ENCODE measurements at places on chromosomes 1 and 21.

- no peak for DNase-seq
These were observed 271.0 kb downstream of the DSCAM start for GRCh38 chr21:40575976-40576375.

DNA sequence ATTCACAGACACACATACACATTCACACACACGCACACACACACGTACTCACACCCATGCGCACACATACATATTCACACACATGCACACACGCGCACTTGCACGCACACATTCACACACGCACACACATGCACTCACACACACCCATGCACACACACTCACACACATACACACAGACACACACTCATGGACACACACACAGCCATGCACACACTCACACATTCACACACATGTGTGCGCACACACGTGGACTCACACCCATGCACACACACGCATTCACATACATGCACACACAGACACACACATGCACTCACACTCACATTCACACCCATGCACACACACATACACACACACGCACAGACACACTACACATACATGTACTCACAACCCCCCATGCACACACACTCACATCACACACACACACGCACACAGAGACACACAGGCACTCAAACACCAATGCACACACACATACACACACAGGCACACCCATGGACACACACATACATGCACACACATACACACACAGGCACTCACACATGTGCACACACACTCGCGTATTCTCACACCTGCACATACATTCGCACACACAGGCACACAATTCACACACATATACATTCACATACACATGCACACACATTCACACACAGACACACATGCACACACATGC, 589.1 kb downstream of the PTPRU start:
- no peak for DNase-seq

- no peak for DNase-seq
These were observed 93.3 kb downstream of the SPSB1 start for GRCh38 chr1:9385801-9386573.

DNA sequence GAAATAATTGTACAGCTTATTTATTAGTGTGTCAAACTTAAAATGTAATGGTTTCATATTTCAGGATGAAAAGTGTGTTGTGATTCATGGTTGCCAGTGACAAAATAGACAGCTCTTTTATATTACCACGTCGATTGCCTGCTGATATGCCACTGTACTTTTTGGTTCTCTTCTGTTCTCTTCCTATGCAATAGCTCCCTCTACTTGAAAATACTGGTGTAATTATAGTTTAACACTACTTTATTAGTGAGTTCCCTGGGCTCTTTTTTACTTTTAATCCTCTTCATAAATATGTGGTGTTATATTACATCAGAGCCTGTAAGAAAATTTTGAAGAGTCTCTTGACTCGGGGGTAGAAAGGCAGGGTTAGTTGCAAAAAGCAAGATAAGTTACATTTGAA, 111.3 kb downstream of the PATJ start:
- DNase-seq = no peak

GRCh38 chr1:95197616-95198252, 36.3 kb upstream of the RWDD3 start:
- no peak for DNase-seq

GRCh38 chr1:225258811-225259210, 169.0 kb downstream of the LBR start:
- no peak for DNase-seq

DNA sequence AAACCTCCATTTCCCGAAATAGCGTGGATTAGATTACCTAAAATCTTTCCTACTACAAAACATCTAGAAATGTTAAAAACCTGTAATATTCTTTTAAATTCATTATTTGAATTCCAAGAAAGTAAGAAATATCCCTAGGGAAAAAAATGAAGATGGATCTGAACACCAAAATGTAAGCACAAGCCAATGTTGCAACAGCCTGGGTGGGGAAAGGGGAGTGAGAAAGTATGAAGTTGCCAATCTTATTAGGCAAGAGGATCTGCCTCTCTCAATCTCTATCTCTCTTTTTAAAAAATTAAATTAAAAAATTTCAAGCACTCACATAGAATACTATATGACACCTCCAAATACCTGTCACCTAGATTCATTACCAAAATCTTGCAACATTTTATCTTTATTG, 74.9 kb upstream of the IRF2BP2 start:
- no peak for DNase-seq

DNA sequence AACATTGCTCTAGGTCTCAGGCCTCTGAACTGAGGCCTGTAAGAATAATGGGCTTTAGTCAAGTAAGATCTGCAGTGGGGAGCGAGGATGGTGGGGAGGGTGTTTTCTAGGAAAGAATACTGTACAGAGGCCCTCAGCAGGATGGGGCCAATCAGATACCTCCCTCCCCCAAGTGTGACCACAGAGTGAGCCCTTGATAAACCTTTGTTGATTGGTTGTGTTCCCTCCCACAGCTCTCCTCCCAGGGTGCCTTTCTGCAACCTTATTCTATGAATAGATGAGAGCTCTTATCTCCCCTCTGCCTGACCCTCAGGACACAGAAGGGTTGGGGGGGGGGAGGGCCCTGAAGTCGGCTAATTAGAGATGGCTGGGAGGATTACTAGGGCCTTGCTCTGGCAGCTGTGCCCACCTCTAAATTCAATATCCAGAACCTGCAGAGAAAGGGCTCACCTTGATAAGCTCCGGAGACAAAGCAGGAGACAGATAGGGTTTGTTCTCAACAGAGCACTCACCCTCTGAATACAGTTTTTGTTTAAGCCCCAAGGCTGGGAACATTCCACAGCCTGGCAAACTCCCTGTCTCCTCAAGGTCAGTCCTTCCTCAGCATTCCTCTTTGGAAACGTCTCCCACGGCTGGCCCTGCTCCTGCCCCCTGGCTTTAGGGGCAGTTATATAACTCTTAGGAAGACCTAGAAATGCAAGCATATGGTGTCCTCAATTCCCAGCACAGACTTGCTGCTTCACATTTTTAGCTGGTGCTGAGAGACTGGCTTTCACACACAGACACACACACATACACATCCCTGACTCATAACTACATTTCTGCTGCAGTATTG, 42.9 kb downstream of the ATP1A1 start:
- DNase-seq = no peak

DNA sequence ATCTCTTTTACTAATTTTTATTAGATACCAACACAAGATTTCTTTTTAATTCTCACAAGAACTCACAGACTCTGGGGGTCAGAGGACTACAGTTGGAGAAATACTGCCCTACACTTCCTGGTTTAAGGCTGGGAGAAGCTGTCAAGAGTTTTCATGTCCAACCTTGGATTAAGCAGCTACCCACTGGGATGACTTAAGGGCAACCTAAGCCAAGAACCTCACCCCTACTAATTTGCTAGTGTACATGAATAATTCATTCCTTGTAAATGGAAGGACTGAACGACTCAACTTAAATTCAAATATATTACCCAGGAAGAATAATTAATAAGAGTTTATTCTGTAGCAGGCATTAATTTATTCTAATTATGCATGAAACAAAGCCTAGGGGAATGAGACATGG, 182.3 kb upstream of the C1orf105 start:
- no peak for DNase-seq

DNA sequence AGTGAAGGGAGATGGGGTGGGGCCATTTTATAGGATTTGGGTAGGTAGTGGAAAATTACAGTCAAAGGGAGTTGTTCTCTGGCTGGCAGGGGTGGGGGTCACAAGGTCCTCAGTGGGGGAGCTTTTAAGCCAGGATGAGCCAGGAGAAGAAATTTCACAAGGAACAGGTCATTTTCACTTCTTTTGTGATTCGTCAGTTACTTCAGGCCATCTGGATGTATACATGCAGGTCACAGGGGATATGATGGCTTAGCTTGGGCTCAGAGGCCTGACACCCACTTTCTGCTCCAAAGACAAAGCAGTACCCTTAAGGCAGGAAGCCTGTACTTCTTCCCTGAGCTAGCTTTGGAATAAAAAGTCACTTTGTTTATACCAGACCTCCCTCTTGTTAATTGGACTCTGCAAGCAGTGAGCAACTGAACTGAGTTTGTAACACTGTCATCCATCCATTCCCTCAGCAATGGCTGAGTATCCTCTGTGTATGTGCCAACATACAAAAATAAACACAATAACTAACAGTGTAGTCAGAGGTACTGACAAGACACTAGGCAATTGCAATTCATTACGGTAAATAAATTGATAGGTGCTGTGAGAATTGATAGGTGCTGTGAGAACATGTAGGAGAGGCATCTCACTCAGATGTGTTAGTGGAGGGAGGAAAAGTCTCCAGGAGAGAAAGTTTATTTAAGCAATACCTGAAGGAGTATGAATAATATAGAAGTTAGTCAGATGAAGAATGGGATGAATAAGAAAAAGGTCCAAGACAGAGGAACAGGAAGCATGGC, 14.7 kb upstream of the RGS2 start:
- DNase-seq = no peak

DNA sequence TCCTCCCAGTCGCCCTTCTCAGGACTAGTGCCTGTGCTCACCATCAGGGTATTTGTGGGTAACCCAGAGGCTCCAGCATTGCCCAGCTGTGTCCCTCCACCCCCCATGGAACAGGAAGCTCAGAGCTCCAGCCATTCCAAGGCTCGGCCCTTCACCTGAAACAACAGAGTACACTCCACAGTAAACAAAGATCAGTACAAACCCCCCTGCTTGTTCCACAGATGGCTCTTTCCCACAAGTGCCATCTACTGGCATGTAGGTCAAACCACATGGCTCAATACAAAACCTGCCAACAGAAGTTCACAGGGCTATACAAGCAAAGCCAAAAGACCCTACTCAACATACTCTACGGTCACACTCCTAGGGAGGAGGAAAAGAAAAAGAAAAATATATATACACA, 258.7 kb downstream of the AGBL4 start:
- no peak for DNase-seq

- DNase-seq = no peak
These were observed 15.6 kb downstream of the ZMPSTE24 start for GRCh38 chr1:40273547-40274166.

DNA sequence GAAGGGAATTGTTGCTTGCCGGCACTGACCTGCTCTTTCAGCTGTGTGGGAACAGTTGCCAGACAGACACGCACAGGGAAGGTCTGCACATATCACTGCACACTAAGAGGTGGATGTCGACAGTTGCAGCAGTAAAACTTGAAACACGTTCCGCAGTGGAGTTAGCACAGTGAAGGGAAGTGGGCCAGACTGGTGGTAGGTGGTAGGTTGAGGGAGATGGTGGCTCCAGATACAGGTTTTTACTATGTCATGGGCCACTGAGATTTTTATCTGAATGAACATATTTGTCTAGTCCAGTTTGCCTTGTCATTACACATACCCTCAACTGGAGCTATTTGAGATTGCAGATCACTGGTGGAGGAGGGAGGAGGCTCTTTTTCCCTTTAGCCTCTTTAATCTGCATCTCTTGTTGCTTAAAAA, 13.5 kb downstream of the MRPS6 start:
- DNase-seq = no peak

DNA sequence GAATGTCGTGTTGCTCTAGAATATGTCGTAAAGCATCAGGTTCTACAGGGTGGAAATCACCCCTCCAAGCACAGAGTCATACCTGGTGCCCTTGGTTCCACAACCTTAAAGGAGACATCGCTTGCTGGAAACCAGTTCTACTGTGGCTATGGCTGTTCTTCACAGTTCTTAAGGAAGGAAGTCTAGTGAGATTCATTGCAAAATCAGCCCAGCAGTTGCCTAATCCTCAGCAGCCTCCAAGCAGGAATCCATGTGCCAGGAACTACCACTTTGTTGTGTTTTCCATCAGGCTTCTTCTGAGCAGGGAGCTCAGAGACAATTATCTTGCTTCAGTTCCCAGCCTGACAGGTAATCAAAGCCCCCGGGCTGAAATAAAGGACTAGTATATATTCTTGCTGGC, 45.0 kb upstream of the SLC35F3 start:
- no peak for DNase-seq

GRCh38 chr1:154819628-154820590, 50.2 kb downstream of the KCNN3 start:
- no peak for DNase-seq

DNA sequence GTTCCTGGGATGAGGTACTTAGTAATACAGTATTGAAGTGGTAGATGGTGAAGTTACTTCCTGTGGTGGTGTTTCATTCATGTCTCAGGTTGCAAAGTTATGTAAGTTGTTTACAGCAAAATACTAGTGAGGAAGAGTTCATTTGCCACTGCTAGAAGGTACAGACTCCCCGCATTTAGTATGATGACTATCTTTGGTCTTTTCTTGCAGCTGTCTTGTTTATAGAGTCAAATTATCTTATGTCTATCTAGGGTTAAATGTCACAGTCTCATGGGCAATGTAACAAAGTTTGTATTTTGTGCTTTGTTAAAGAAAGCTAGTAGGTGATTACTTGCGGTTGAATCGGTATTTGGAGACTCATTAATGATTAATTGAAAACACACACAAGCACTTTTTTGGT, 50.2 kb downstream of the LRRC8D start:
- DNase-seq = no peak

DNA sequence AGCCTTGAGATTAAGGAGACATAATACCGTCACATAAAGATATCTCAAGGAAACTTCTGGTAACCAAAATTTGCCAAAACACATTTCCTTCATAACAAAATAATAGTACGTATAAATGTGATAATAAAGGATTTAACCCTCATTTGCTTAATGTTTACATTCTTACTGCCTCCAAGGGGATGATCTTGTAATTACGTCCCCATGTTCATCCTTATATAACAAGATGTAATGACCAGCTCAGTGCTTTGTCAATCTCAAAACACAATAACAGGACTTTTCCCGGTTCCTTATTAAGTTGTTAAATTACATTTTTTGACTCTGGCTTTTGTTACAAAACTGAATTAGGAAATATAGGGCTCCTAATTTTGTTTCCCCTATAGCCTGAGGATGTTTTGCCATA, 41.3 kb upstream of the UHMK1 start:
- DNase-seq = no peak

DNA sequence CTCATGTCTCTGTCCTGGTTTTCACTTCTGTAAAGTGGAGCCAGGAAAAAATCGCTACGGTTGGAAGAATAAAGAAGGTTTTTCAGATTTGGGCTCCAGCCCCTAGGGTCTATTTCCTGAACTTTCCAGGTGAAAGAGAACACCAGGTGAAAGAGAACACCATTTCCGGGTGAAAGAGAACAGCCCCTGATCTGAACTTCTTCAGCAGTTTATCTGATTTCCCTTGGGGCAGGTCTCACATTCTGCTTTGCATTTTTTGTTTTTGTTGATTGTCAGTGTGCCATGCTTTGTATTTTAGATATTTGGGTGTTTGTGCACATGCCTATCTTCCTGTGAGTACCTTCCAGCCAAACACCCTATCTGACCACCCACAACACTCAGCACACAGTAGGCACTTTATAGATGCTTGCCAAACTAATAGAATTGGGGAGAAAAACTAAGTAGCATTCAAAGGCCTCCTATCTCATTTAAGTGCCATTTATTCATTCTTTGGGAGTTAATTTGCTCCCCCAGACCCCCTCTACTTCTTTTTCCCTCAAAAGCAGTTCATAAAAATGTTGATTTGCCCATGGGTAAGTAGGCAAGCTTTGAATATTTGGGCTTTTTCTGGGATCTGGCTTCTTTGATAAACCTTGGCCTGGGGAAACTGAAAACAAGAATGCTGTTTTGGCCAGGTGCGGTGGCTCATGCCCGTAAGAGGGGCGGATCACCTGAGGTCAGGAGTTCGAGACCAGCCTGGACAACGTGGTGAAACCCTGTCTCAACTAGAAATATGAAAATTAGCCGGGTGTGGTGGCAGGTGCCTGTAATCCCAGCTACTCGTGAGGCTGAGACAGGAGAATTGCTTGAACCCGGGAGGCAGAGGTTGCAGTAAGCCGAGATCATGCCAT, 2.2 kb downstream of the NAV1 start:
- no peak for DNase-seq
